Retinal pigment epithelial cell (primary cell): ENCODE measurements at places on chromosomes 12 and 14.

GRCh38 chr14:77011245-77011644, 17.3 kb downstream of the IRF2BPL start:
- DNase-seq = no peak

DNA sequence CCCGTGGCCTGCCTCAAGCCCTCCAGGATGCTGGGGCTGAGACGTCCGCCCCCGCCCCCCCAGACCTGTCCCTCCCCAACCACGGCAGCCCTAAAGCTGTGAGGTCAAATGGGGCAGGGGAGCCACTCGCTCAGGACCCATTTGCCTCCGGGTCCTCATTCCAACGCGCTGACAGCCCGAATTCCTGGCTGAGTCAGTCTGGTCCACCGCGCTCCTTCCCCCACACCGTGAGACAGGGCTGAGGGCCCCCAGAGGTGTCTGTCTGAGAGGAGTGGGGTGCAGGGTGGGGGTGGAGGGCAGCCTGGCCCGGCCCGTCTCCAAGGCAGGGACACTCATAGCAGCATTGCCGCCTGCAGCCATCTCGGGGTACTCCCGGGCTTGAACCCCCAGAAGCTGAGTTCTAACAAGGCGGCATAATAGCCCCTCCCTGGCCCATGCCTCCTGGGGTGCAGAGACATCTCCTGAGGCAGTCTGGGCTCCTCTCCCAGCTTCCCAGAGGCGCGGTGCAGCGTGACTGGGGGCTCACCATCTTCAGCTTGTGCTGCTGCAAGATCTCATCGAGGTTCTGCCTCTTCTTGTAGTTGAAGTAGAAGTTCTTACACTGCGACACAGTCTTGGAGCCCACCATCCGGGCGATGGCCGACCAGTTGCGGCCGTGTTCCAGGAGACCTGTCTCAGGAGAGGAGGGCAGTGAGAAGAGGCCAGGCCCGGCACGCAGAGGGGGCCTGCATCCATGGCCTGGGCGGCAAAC, 90.5 kb downstream of the RFLNA start:
- no peak for DNase-seq

DNA sequence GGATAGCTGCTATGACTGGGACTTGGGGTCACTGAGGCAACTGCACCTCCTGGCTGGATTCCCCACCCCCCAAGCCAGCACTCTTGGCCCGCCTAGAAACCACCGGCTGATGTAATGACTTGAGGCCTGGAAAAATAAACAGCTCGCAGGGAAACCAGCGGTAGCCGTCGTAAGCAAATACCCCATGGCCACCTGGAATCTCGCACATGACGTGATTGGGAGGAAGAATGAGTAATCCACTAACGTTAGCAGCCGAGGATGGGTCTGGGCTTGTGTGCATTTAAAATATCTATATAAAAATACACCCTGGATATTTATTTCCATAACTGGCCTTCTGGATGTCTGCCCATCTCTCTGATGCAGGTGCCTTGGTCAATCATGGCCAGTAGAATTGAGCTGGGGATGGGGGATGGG, 120.1 kb downstream of the SMOC1 start:
- no peak for DNase-seq

DNA sequence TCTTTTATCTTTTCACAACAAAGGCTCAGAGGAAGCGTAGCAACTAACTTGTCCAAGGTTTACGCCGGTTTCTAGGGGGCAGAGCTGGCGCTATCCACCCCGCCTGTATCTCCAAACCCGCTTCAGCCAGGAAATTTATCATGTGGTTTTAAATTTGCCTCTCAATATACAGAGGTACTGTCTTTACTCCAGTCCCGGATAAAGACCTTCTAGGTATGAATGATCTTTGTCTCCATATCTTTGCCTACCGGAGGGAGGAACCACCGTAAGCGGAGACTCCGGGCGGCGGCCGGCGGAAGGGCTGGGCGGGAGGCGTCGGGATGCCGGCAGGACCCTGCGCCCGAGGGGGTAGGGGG, 693 bp upstream of the RIMKLB start:
- no peak for DNase-seq

GRCh38 chr14:103370087-103370486, 15.1 kb upstream of the MARK3 start:
- no peak for DNase-seq

DNA sequence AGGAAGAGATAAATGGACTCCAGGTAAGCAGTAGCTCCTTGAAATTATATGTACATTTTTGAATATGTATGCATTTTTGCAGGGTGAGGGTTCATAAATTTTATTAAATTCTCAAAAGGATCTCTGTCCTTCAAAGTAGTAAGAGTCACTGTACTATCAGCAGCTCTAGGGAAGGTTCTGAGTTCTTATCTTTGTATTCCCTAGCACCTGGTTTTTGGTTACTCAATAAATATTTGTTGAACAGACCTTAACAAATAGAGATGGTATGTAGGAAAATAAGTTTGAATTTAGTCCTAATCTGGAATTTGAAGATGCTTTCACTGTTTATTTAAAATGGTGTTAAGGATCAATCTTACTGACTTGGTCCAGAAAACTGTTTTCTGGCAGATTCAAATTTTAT, 18.3 kb downstream of the LEMD3 start:
- DNase-seq = no peak

- no peak for DNase-seq
Observed at GRCh38 chr14:100155756-100156616, 3.5 kb downstream of the DEGS2 start.

DNA sequence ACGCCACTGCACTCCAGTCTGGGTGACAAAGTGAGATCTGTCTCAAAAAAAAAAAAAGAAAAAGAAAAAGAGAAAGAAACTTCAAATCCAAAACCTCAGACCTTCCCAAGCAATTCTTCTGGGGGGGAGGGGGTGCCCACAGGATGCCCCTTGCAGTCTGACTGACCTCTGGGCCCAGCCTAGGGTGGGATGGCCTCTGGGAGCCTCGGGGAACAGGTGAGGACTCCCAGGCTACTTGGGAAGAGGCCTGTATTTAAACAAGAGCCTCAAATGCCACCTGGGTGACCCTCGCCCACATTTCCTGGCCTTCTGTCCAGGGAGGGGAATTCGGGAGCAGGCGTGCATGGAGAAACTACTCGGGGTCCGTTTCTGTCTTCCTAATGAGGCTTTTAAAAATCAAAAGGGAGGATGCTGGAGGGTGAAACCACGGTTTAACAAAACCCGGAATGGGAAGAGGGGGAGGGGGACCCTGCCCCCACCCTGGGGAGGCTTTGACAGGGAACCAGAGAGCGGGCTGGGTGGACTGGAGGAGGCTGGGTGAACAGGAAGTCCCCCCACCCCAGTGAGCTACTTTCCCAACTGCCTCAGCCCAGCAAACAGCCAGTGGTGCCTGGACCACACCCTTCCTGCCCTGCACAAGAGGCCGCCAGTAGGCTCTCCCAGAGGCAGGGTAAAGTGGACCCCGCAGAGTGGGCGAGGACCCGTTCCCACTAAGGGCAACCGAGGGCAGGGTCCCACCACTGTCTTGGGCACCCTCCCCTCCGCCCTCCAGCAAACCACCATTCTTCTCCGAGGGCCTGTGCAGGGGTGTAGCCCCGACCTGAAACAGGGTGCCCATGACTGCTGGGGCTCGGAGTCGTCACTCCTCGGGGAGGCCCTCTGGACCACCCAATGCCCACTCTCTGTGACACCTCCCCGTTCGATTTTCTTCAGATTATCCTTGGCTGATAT, 1.5 kb upstream of the FBRSL1 start:
- DNase-seq = no peak

DNA sequence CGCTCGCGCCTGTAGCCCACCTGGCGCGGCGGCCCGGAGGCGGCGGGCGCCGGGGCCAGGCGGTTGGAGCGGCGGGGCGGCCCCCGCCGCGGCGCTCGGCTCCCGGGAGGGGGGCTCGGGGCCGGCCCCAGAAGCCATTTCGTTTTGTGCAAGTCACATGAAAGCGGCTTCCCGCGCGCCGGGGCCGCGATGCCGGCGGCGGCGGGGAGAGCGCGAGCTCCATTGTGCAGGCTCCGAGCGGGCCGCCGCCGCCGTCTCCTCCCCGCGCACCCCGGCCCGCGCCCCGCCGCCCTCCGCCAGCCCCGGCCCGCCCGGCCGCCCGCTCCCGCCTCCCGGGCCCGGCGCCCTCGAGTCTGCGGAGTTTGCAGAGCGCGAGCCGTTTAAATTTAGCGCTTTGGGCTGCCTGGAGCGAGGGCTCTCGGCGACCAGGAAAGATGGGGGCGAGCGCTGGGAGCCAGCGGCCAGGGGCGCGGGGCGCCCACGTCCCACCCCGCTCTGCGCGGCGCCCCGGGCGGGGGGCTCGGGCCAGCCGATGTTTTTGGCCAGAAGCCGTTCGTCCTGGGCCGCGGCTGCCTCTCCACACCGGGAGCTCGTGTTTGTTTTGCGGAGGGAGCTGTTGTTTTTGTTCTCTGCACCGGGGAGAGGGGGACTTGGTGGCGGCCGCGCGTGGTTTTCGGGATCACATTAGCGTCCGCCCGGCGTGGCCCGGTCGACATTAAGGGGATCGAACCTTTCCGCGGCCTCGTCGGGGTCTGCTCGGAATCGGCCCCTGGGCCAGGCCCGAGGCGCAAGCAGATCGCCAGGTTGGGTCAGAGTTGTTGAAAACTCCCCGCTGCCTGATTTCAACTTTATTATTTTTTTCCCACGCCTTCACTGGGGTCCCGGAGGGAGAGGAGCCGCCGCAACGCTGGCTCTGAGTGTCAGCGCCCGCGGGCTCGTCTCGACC, 982 bp downstream of the BCL7A start:
- DNase-seq = no peak
